ACHN (cell line): ENCODE measurements at places on chromosomes 1 and 21.

- DNase-seq = no peak
These were observed 654.6 kb downstream of the ADGRL2 start for GRCh38 chr1:82455342-82455741.

- no peak for DNase-seq
These were observed 30.6 kb upstream of the SSBP3 start for GRCh38 chr1:54436826-54437225.

- DNase-seq = no peak
These were observed 992 bp downstream of the TENT5C start for GRCh38 chr1:117606649-117607430.

GRCh38 chr21:21156957-21157356 is 158.7 kb downstream of the NCAM2 start:
- no peak for DNase-seq

- no peak for DNase-seq
These were observed 2.5 kb upstream of the STUM start for GRCh38 chr1:226545836-226546596.
